Tongue (tissue), 3 donors: ENCODE measurements at places on chromosomes 3 and 15. TPM values are rescaled to one million over a fixed set of nuclear protein-coding genes. Genes with fewer than 3 reads are reported as not detected.

- peak; percentile 25 for DNase-seq
Observed at GRCh38 chr3:46112984-46113383, 85.7 kb upstream of the XCR1 start.

- no peak for DNase-seq
Observed at GRCh38 chr15:67199391-67199790, 55.1 kb downstream of the AAGAB start.

GRCh38 chr3:126450744-126451143 is 24.9 kb downstream of the ZXDC start:
- no peak for DNase-seq

The KBTBD13 gene
- total RNA-seq, result 2.6 TPM
